Hippocampal formation (tissue), 2 donors: ENCODE measurements at places on chromosomes 5 and 9.
A peak's percentile ranks its signal among the peaks of the same experiment; 100 is the strongest.

DNA sequence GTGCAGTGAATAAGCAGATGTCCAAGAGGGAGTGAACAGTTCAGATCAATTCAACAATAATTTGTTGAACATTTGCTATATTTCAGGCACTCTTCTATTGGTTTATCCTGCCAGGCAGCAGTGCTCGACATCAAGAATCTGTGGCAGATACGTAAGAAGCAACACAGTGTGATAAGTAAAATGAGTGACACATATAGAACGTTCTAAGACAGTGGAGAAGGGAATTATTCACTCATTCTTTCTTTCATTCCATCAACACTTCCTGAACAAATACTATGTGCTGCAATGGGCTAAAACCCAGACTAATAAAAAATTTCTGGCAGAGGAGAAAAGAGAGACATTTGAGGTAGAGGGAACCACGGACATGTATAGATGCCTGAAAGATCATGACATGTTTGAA lies 89.9 kb upstream of the GLIS3 start:
- DNase-seq = no peak

- peak; percentile 14 for DNase-seq
Observed at GRCh38 chr9:131635285-131635684, 90.0 kb downstream of the PRRT1B start.

GRCh38 chr9:5563417-5563815 lies 53.1 kb downstream of the PDCD1LG2 start:
- no peak for DNase-seq

DNA sequence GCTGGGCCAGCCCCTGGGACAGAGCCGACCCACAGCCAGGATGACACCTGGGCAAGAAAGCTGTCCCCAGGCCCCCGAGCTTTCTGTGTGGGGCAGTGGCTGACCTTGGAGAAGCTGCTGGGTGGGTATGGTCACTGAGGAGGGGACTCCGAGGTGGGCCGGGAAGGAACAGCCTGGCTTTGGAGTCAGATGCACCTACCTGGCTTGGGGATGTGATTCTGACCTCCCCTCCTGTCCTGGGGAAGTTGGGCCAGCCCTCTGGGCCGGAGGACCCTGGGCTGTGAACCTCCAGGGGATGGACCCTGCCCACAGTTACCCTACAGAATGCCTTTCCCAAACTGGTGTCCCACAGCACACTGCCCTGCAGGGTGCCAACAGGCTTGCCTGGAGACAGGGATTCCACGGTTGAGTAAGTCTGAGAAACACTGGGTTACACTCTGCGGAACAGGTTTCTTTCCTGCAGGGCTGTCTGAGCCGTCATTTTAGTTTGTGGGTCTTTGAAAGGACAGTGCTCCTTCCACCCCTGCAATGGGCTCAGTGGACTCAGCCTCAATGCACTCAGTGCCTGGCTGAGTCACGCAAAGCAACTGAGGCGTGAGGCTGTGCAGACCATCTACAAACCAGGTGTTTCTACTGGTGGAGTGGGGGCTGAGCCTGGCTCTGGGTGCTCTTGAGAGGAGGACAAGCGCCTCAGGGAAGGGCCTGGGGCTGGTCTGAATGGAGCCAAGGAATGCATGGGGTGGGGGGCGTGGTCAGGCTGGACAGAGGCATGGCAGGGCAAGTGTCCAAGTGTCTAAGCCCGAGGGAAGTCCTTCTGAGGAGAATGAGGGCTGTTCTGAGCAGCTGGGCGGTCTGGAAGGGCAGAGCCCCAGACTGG lies 41.3 kb upstream of the PHYKPL start:
- no peak for DNase-seq

DNA sequence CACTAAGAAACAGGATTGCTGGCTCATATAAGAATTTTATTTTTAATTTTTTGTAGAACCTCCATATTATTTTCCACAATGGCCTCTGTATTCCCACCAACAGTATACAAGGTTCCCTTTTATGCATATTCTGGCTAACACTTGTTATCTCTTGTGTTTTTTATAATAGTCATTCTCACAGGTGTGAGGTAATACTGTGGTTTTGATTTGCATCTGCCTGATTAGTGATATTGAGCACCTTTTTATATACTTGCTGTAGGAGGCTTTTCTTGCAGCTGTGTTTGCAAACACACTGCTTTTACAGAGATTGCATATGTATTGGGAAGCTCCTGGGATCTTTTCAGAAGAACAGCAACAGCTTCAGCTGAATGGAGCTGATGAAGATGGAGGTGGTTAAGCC lies 164.8 kb downstream of the DEPDC1B start:
- DNase-seq = no peak

- no peak for DNase-seq
Observed at GRCh38 chr5:126139086-126139485, 284.1 kb upstream of the GRAMD2B start.

DNA sequence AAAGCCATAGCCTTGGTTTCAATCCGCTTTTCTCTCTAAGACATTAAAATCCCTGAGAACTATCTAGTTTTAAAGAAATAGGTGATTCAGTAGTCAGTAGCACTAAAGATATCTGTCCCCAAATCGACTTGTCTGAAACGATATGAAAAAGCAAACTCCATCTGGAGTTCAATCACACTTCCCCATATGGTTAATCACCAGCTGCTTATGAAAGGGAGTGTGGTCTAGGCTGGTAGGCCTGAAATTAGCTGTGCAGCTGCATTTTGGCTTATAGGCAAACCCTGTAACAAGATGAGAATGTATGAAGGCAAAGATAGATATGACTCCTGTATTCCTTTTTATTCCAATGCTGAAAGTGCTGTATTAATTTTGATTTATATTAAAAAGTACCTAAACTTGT lies 65.9 kb downstream of the DMRTA1 start:
- no peak for DNase-seq

GRCh38 chr9:109737295-109737694 lies 42.7 kb upstream of the PALM2AKAP2 start:
- DNase-seq = no peak

GRCh38 chr9:112839331-112839730 lies 51.3 kb downstream of the SLC46A2 start:
- no peak for DNase-seq
